ENCODE measurements at places on chromosomes 5 and 9.

GRCh38 chr5:17928581-17928981 lies 294.3 kb downstream of the TAF11L14 start:
- no peak for DNase-seq

DNA sequence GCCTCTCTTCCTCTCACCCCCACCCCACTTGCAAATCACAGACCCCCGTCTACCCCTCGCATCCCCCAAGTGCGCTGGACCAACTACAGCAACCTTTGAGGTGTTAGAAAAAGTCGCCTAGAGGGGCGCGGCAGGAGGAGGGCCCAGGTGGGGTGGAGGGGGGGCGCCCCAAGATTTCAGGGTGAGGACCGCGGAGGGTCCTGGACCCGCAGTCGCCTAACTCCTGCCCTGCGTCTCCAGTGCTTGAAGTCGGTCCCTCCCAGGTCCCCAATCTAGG lies 379 bp upstream of the EGFLAM start:
- no peak for DNase-seq

DNA sequence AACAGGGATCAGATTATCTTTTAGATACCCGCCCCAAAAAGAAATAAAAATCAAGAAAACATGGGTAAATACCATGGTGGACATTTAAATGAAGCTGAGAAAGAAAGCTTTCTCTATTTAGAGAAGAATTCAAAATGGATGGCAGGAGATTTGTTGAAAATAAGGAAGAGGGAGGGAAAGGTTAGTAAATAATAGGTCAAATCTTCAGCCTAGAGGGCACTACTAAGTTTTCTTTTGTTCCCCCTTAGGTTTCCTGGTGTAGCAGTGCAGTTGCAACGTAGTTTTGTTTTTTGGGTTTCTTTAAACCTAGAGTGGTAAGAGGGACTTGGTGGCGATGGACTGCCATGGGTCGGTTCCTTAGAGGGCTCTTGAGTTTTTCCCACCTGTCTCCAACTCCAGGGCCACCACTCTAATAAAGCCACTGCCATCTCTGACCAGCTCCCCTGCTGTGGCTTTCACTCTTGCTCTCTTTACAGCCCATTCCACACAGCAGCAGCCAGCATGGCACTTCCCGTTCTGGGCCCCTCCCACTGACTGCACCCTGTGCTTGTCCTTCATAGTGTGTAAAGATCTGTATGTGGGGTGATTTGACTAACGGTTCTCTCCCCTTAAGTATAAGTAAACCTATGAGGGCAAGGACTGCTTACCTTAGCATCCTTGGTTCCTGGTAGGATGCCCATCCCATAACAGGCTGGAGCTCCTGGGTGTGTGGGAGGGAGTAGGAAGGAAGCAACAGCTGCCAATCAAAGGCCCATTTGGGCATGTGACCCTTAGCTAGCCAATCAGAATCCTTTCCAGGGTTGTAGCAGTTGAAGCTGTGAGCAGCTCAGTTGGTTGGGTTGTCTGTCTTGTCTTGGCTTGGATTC lies 118.3 kb downstream of the SLC1A3 start:
- peak; percentile 8 for DNase-seq

DNA sequence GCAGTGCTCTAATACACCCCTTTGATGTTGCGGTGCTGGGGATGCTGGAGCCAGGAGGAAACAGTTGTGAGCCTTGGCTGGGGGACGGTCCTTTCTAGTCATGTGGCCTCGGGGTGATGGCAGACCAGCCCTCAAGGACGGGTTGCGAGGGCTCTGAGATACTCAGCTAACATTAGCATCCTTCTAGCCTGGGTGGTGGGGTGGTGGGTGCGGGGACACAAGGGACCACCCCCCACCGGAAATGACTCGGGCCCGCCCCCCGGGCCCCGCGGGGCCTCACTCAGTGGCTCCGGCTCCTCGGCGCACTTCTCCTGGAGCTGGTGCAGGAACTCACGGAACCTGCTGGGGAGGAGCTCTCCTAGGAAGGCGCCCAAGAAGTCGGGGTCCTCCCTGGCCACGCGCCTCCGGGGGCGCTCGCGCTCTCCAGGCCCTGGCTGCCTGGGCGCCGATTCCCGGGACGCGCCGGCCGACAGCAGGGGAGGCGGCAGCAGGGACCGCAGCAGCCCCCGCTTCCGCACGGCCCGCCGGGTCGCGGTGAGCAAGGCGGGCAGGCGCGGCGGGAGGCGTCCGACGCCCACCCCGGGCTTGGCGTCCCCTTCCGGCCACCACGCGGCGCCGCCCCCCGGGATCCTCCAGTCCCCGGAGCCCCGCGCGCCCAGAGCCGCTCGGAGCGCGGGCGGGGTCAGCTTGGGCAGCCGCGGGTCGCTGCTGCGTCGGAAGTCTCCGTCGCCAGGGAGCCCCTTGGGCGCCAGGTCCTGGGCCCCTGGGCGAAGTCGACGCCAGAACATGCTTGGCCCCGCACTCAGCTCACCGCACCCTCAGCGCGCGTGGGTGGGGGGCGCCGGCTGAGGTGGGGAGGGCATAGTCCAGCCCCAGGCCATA lies 873 bp downstream of the C9orf50 start:
- DNase-seq, result no peak

DNA sequence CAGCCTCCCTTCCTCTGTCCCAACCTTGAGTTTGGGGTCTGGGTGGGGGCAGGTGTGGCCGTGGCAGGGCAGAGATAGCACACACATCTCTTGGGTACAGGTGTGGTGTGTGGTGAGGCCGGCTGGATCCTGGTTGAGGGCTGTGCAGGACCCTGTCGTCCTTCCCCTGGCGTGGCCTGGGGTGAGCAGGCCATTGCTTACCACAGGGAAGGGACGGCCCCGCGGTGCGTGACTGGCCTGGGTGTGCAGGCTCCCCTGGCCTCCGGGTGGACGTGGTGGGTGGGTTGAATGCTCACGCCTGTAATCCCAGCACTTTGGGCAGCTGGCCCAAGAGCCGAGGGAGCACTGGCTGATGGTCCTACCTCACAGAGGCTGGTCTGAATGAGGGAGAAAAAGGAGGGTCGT lies 1.2 kb downstream of the ARRDC1 start:
- DNase-seq, result no peak

DNA sequence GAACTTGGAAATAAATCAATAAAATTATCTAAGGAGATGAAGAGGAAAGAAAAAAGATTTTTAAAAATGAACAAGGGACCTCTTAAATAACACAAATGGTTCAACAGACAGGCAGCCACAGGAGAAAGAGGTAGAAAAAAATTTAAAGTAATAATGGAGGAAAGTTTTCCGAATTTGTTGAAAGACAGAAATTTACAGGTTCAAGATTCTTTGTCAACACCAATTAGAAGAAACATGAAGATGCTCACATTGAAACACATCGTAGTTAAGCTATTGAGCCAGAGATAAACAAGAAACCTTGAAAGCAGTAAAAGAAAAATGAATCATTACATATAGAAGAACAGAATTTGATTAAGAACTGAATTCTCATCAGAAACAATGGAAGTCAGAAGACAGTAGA lies 68.7 kb upstream of the OSMR start:
- no peak for DNase-seq

DNA sequence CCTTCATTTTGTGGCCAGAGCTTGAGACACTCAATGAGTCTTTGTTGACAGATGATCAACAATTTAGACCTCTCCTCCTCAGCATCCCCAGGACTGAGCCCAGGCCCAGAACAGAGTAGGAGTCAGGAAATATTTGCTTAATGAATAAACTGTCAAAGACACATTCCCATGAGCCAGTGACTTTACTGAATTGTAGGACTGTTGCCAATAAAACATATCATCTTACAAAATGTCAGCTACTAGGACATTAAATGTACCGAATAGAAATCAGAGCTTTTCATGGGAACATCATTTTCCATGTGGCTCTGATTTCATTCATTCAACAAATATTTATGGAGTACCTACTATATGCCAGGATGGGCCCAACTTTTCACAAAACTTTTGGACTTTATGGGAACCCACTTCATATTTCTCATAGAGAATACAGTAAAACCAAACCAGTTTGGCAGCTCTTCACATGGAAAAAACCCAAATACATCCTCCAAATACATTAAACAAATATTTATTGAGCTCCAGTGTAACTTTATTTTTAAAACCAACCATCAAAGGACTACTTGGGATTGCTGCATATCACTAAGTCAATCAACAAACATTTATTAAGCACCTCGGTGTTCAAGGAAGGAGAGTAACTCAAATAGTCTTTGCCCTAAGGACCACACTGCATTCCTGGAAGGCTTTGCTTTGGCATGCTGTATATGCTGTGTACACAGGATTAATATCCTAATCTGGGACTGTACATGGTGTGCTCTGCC lies 11.4 kb downstream of the VDAC1 start:
- DNase-seq, result no peak

DNA sequence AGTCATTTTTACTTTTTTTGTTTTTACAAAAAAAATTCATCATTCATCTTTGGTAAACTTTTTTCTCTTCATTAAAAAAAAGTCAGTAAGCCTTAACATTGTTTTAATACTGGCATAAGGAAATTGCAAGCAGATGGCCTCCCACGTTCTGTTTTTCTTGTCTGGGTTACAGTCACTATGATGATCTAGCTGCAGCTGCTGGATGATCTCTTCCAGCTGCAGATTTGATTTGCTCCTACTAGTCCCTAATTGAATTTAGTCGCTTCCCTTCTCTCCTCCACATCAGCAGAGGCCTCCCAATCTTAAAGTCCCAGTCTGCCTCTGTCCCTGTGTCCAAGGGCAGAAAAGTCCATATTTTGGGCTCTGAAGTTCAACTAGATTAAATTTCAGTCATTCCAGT lies 106.8 kb upstream of the PTGER4 start:
- DNase-seq, result no peak

- peak; percentile 47 for DNase-seq
Observed at GRCh38 chr9:121267689-121268597, at the start of gene GSN. Gene GSN, plus strand, starts transcription at chr9:121268162. Its CDS starts 33,810 bp downstream, at chr9:121301972.

DNA sequence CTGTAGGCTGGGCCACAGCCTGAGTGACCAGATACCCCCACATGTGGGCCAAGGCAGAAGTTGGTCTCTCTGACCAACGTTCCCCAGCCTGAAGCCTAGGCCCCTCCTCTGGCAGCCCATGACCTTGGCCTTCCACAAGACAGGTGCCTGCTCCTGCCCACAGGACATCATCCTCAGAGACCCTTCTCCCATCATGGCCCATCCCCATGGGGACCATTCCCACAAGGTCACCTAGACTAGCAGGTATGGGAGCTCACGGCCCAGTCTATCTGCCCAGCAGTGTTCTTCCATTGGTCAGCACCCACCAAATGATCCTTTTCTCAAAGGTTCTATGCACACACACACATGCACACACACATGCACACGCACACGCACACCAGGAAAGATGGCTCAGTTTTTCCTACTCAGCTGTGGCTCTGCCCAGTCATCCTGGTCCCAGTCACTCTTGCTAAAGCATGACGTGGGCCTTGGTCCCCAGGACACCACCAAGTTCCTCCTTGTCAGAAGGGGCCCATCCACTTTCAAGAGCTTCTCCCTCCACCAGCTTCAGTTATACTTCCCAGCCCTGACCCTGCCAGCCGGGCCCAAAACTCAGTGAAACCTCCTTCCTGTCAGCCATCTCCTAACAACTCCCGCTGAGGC lies 65.4 kb downstream of the PAX5 start:
- DNase-seq, result no peak

DNA sequence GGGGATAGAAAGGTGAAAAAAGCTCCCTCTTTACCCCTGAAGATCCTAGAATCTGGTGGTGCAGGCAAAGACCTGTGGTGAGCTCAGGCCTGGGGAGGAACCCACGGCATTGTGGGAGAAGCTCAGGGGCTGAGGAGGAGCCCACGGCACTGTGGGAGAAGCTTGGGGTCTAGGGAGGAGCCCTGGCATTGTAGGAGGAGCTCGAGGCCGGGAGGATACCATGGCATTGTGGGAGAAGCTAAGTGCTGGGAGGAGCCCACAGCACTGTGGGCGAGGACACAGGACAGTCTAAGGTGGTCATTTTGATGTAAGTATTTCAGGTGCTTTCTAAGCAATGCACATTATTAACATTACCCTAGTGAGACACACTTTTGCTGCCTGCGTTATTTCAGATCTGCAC lies 179.7 kb downstream of the HSD17B3 start:
- no peak for DNase-seq

DNA sequence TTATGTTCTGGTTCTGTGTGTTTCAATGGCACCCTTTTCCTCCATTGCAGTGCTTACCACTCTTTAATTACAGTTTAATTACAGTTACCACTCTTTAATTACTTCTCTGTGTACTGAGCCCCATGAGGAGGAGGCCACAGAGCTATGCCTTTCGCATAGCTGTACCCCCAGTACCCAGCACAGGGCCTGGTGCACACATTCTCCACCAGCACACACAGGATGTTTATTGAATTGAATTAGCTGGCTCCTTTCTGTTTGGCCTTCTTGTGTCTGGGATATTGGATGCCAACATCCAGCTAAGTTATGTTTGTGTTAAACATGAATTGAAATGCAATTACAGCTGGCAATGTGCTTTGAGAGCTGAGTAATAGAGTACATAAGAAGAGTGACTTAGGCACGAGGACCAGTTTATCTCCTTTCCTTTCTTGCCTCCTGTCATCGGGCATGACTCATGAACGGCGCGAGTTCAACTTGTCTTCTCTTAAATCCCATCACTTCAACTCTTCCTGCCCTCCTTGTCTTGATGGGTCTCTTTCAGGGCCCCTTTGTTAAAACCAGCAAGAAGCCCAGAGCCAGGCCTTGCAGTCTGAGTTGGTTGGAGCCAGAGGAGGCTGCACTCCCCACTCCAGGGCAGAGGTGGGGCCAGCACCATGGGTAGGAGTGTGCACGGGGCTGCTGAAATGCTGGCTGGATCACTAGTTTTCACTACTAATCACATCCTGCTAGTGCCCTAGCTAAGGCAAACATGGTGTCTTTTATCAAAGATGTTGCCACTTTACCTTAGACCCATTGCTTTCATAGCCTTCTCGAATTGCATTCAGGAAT lies 37.4 kb downstream of the MVB12B start:
- no peak for DNase-seq

GRCh38 chr5:122390154-122390553 lies 78.1 kb downstream of the SNCAIP start:
- no peak for DNase-seq

GRCh38 chr5:143836161-143836725 lies 24.3 kb downstream of the HMHB1 start:
- no peak for DNase-seq

- DNase-seq, result no peak
Observed at GRCh38 chr9:134736791-134737497, 95.3 kb downstream of the COL5A1 start.

DNA sequence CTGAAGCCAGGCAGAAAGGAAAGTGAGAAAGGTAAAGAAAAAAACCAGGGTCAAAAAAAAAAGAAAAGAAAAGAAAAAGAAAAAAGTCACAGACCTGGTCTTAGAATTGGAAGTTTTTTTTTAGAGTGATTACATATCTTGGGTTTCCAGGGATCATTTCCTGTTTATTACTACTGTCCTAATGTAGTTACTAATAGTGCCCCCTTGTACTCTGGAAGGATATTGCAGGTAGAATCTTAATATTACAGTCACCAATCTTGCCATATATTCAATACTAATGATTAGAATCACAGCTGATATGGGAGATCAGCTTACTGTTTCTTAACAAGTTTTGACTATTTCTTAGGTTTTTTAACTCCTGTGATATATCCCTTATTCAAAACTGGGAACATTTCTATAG lies 543.2 kb upstream of the CDH6 start:
- no peak for DNase-seq

- DNase-seq, result no peak
Observed at GRCh38 chr5:119379096-119379495, 23.3 kb downstream of the TNFAIP8 start.
